ENCODE measurements at places on chromosomes 11 and 22.
A peak's percentile ranks its signal among the peaks of the same experiment; 100 is the strongest.

- no peaks in the 10 kb centered on the region for H3K27me3 ChIP-seq
- no peaks in the 10 kb centered on the region for H3K4me1 ChIP-seq
- no peak for DNase-seq
- H3K36me3 ChIP-seq = no peaks in the 10 kb centered on the region
- H3K27ac ChIP-seq = no peak overlapping the region
Measured at GRCh38 chr11:57585301-57585700, 12.2 kb upstream of the SERPING1 start.

DNA sequence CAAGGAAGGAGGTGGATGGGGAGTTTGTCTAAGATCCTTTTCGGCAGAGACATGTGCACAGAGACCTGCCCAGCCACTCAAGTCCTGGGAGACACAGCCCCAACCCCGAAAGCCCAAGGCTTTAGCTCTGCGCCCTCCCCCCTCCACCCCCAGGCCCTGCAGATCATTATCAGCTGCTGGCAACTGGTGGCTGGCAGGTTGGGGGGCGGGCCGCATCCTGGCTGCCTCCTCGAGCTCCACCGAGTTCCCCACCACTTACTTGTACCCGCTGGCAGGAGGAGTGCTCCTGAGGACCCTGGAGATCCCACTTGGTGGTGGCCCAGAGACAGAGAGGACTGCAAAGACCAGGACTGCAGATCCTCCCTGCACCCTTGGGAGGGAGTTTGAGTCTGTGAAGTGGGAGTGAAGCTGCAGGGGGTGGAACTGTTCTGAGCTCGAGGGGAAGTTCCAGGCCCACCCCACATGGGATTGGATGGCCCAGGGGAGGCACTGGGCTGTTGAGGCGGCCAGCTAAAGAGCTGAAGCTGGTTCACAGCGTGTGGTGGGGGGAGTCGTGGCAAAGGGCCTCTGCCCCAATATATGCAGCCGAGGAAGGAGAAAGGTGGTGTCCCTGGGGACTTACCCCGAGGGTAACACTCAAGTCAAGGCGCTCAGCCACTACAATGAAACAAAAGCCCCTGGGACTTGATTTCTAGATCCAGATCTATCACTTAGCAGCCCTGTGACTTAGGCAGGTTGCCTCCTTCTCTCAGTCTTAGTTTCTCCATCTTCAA, 19.9 kb upstream of the CCDC86 start:
- no peaks in the 10 kb centered on the region for H3K4me1 ChIP-seq
- no peaks in the 10 kb centered on the region for H3K36me3 ChIP-seq
- no peak overlapping the region for H3K27ac ChIP-seq

GRCh38 chr11:19398273-19398672, 157.5 kb upstream of the E2F8 start:
- H3K36me3 ChIP-seq = no peaks in the 10 kb centered on the region
- no peaks in the 10 kb centered on the region for H3K27me3 ChIP-seq
- H3K4me3 ChIP-seq = no peak overlapping the region

- H3K4me1 ChIP-seq = no peaks in the 10 kb centered on the region
- H3K4me3 ChIP-seq = no peak overlapping the region
- DNase-seq = no peak
- no peaks in the 10 kb centered on the region for H3K36me3 ChIP-seq
- no peak overlapping the region for H3K27ac ChIP-seq
Measured at GRCh38 chr11:45379162-45379863, 93.2 kb upstream of the SYT13 start.

GRCh38 chr11:33893711-33894397, 2.0 kb upstream of the LMO2 start:
- H3K27ac ChIP-seq = peak overlapping the region; percentile 58
- H3K36me3 ChIP-seq = no peaks in the 10 kb centered on the region
- H3K27me3 ChIP-seq = no peaks in the 10 kb centered on the region
- DNase-seq = no peak
- peak overlapping the region; percentile 17 for H3K4me3 ChIP-seq

Measured in upper lobe of right lung (tissue), 1 donor.